ENCODE measurements at places on chromosomes 4 and X.

DNA sequence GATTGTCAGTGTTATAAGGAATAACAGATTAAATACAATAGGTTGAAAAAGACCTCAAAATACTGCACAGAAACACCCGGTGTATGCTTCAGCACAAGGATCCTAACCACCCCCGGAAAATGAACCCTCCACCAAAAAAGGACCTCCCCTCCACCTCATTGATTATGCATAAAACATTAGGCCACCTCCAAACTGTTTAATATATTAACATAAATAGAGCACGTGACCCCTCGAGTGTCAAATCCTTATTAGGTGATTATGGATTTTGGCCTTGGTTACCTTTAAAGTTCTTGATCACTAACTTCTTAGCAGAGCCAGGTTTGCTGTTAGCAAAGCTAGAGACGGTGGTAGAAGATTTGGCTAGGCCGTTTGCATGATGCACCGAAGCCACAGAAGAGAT is 958 bp downstream of the CUL4B start:
- DNase-seq, result no peak

- DNase-seq, result no peak
Observed at GRCh38 chr4:72112514-72113156, 80.8 kb downstream of the NPFFR2 start.

DNA sequence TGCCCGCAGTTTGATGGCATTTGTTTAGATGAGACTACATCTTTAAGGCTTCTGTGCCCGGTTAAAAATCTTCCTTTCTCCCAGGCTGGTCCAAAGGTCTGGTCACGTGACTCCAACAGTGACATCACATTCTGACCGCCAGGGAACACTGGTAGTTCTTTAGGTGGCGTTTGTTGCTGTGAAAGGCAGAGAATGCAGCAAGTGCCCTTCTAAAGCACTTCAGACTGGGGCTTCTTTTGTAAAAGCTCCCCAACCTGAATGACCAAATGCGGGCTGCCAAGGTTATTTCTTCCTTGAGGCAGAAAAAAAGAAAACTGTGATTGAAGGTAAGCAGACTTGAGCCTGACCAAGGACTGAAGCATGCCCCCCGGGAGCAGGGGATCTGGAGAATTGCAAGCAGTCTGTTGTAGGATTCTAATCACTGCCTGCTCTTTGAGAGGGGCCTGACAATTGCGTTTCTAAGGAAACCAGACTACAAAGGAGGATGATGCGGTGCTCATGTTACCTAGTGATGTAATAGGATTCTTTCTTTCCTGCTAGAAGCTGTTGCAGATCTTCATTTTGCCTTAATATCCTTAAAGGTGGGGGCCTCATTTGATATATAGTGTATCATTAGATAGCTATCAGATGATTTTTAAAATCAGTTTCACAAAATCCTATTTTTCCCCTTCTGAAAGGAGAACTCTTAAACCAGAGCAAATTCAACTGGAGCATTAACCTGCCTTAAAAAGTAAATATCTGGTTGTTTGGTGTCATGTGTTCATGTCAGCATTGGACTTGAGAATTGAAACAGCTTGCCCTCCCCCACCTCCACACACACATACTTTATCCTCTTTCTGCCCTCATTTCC is 133.1 kb downstream of the AKAP4 start:
- no peak for DNase-seq

DNA sequence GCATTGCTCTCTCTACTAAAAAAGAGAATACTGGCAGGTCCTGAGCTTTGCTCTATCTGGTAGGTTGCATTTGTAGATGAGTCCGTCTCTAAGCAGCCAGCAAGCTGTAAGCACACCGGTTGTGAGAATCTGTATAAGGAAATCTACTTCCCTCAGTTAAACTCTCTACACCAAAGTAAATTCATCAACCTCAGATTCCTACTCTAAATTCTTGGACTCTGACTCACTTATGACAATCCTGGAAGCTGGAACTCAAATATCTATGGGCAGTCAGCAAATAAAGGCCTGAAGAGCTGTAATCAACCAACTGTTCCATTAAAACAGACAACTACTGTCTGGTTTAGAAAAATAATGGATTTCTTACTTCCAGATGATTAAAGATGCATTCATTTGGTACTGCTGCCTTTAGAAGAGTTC is 37.9 kb downstream of the FAT1 start:
- DNase-seq, result no peak

- no peak for DNase-seq
Observed at GRCh38 chrX:7904562-7904961, 22.7 kb downstream of the PNPLA4 start.
